ENCODE measurements at places on chromosomes 7 and 10.

DNA sequence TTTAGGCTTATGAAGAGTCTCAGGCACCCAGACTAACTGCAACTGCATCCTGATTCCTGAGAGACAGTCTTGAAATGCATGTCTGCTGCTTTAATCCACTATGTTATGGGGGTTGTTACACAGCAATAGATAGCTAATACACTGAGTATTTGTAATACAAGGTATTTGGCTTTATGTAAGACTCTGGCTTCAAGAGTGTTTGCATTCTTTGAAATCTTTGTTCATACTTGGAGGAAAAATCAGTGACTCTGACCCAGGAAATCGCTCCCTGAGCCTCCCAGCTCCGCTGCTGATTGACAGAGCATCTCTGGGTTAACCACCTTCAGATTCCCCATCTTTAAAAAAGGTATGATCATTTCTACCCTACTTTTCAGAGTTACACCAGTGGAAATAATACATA lies 133.9 kb downstream of the MTPAP start:
- no peak for DNase-seq

- DNase-seq = no peak
Observed at GRCh38 chr10:124226271-124227054, 133.1 kb upstream of the CHST15 start.

GRCh38 chr7:92766461-92767003 lies 69.8 kb downstream of the CDK6 start:
- no peak for DNase-seq

DNA sequence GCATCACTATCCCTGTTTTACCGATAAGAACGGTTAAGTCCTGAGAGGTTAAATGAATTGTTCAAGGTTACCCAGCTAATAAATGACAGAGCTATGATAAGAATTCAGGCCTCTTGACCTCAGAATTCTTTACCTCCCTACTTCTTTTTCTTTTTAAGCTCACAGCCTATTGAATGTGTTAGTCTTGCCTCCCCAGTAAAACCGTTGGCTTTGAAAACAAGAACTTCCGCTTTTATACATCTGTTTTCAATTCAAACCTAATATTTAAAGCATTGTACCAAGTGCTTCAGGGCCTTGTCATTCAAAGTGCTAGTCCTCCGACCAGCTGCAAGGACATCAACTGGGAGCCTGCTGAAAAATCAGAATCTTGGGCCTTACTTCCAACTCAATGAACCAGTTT lies 15.6 kb downstream of the SEC31B start:
- DNase-seq = no peak

- no peak for DNase-seq
Observed at GRCh38 chr7:128841171-128841690, 11.0 kb downstream of the FLNC start.

GRCh38 chr7:20432071-20432470 lies 101.4 kb downstream of the ITGB8 start:
- no peak for DNase-seq

GRCh38 chr7:37394158-37394557 lies 54.5 kb downstream of the ELMO1 start:
- no peak for DNase-seq

DNA sequence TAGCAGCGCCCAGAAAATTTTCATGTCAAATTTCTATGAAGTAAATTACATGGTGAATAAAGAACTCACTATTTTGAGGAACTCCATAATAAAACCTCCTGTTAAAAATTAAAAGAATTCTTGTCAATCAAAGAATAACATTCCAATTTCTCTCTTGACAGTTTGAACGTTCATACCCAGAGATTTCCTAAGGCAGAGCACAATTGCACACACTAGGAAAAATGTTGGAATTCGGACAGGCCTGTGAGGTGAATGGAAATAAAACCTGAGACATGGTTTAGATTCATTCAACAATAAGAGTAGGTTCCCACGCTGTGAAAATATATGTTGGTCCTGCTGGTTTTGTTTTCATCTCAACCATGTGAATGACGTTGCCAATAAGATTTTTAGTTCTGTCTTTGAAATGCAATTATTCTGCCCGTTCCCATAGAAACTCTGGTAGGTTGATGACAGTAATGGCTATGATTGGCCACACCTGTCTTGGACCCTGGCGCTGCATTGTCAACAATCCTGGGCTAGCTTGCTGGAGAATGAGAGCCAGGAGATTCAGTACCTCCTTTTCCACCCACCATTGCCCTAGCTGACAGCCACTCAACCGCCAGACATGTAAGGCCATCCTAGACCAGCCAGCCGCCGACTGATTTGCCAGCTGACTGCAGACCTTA lies 43.3 kb upstream of the RAPGEF5 start:
- no peak for DNase-seq

- no peak for DNase-seq
Observed at GRCh38 chr7:64558781-64559180, 4.1 kb downstream of the ZNF680 start.

DNA sequence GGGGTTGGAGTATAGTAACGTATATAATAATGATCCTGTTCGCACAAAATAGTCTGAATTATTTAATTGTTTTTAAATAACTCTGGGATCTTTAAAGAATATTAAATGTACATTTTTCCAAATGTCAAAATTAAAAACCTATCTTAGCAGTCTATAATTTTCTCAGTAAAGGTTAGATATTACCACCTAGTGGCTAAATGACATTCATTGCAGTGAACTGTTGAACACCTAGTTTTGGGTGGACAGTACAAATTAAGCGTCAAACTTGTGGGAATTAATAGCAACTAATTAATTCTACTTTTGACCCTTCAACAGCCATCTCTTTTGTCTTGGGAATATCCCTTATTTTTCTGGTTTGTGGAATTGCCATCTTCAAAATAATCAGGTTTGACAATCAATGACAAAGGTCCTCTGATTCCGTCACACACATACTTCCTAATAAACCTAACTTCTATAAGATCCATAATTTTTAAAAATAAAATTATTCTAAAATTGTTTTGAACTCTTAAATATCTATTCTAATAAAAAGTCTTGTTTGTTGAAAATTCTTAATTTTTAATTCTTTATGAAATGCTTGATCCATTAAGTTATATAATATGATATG lies 165.7 kb downstream of the SEMA3D start:
- DNase-seq = no peak

GRCh38 chr10:28925121-28925663 lies 247.9 kb downstream of the BAMBI start:
- no peak for DNase-seq

DNA sequence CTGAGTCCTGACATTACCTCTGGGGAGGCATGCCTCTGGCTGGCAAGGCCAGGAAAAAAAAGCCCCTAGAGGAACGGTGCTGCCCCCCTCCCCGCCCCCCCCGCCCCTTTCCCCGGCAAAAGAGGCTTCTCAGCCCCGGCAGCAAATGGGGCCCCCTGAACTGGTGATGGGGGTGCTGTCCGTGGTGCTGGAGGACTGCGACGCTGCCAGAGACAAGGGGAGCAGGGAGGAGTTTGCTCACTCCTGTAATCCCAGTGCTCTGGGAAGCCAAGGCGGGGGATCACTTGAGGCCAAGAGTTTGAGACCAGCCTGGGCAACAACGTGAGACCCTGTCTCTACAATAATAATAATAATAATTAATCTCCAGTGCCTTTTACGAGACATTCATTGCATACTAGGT lies 23.7 kb downstream of the SRRM3 start:
- no peak for DNase-seq

- DNase-seq = no peak
Observed at GRCh38 chr10:6175329-6176055, 27.2 kb upstream of the PFKFB3 start.

DNA sequence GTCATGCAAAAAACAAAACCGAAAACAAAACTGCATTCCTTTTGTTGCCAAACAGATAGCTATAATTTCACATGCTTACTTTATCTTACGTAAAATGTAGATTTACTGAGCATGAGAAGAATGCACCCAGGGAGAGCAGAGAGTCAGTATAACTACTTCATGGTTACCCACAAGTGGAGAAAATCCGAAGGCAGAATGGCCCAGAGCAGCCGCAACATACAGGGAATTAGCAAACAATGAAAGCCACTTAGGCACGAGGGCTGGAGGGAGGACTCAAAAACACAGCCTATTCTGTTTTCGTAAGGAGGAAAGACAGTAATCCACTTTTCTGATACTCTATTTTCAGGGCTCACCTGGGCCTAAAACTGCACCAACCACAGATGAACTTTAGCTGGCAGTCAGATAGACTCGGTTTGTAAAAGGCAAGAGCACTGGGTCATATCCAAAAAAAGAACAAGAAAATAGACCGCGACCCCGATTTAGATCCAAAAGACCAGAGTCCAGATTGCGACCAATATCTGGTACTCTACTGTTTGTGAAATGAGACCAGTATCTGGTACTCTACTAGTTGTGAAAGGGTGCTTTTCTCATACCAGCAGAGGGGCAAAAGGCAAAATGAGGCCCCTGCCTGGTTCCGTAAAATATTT lies 1.3 kb downstream of the ITPRIP start:
- DNase-seq = no peak

GRCh38 chr7:150439967-150440366 lies 10.5 kb upstream of the GIMAP8 start:
- DNase-seq = no peak

DNA sequence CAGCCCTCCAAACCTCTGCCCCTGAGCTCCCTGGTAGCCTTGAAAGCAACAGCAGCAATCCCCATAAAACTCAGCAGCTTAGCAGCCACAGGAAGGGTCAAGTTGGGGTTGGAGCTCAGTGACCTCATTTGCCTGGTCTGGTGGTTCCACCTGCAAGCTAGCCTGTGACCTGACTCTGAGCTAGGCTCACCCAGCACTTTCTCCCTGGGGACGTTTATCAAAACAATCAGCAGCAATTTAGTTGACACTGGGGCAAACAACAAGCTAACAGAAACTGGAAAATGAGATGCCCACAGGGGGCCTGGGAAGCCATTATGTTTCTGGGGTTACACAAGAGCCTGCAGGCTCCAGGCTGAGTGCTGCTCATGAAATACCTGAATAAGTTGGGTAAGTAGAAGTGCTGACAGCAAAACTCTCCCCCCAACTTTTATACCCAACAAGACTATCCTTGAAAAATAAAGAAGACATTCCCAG lies 22.4 kb upstream of the CRYGN start:
- no peak for DNase-seq

DNA sequence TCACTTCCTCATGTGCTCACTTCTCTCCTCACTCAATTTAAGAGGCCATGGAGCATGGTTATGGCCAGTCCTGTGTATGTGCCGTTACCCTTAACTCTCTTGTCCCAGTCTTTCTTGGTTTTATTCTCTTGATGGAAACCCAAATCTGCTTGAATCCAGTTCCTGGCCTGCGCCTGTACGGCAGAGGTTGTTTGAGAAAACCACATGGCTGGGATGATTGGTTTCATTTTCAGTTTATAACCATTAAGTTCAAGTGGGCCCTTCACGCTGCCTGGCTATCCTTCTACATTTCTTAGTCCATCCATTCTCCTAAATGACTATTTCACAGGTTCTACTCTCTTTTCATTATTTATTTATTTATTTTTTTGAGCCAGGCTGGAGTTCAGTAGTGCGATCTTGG lies 1.6 kb upstream of the ZNF239 start:
- DNase-seq = no peak

DNA sequence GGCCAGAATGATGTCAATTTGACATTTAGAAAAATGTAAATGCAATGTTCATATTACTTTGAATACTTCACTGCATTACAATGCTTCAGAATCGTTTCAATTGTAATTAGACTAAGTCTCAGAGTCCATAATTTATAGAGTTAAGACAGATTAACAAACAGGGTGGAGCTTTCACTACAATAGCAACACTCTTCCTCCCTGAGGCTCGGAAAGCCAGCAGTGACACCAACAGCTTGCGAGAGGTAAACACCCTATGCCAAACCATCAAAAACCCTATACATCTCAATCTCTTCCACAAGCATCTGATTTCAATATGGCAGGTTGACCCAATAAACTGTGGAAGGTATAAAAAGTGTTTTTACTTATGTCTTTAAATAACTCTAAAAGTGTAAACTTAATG lies 72.2 kb downstream of the DOCK4 start:
- DNase-seq = no peak

DNA sequence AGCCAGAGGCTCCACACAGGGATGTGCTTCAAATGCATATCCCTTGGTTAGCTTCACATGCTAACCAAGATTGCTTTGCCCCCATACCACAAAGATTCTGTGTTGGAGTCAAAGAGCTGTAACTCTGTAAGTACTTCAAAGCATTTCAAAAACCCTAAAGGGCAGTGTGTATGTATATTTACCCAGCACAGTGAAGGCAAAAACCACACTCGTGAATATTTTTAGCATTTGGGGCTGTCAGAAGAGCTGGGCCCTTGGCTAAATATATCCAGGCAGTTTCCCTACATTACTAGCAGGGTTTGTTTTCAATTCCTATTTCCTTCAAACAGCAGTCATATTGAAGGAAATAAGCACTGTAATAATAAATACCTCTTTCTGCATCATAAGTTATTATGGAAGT lies 84.2 kb upstream of the STEAP1B start:
- DNase-seq = no peak

DNA sequence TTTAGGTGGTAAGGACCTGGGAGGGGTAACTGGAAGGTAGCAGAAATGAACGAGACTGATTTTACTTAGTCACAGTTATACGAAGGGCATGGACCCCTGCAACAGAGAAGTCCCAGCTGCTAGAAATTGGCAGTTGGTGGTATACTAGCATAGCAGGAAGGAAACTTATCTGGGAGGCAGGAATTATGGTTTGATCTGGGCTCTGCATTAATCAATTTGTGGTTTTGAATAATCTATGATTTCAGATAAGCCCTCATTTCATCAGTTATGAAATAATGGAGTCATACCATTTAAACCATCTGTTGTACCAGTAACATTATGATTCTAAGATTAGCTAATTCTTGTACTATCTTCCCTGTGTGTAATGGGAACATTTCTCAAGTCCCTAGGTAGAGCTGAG lies 54.0 kb upstream of the TMEM229A start:
- no peak for DNase-seq

DNA sequence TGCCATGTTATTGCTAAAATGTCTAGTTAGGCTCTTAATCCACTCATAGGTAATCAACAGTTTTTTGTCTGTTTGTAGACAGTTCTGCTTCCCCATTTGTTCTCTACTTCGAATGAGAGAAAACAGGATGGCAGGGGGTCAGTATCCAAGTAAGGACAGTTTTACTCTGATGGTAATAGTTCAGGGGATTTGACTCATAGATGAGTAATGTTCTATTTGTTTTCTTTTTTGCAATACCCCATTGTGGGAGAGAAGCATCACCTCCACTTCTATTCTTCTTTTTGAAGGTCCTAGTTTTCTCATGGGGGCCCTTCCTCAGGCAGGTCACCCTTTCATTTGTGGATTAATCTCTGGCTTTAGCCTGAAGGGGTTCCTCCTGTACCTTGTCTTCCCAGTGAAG lies 13.9 kb downstream of the PCLO start:
- no peak for DNase-seq

- DNase-seq = no peak
Observed at GRCh38 chr10:1809139-1809741, 71.9 kb upstream of the ADARB2 start.

DNA sequence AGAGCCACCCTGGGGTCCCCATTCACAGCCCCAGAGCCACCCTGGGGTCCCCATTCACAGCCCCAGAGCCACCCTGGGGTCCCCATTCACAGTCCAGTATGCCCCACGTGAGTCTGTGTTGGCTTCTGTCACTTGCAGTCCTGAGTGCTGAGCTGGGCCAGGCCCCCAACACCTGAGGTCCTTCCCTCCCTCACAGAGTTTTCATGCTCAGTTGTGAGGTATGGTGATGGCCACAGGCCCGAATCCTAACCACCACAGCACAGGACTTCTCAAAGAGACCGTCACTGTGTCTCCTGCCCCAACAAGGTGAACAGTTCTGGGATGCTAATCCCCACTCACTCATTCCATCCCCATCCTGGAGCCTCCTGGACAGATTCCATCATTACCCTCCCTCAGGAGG lies 239.2 kb downstream of the PTPRN2 start:
- DNase-seq = no peak

GRCh38 chr10:80493522-80494051 lies 39.5 kb downstream of the TSPAN14 start:
- DNase-seq = no peak

Data from activated CD4-positive, CD25-positive, alpha-beta regulatory T cell treated with anti-CD3 and anti-CD28 coated beads, Interleukin-2, amount 50 U/mL, for 16 hours (primary cell).